Gastroesophageal sphincter (tissue), 4 donors: ENCODE measurements at places on chromosomes 12 and 14. TPM values are rescaled to one million over a fixed set of nuclear protein-coding genes. Genes with fewer than 3 reads are reported as not detected.

CDH24 gene
- 2.4 TPM for total RNA-seq

- no peak for ATAC-seq
These were observed 35.8 kb upstream of the DICER1 start for GRCh38 chr14:95193081-95193480.

GRCh38 chr12:53289891-53290290 lies 5.5 kb upstream of the PFDN5 start:
- no peak for ATAC-seq

DNA sequence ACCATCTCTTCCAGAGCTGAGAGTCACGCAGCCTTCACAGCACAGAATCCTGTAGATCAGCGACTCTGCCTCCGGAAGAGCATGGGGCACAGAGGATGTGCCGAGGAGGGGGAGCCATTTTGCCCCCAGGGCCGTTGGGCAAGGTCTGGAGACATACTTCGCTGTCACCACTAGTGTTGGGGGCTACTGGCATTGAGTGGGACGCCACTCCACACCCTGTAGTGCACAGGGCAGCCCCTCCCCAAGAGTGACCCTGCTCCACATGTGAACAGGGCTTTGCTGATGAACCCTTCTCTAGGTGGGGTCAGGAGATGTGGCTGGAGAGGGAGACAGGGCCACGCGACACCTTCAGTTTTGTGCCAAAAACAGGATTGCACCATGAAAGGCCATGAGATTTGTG lies 6.0 kb downstream of the GLT1D1 start:
- no peak for ATAC-seq

DNA sequence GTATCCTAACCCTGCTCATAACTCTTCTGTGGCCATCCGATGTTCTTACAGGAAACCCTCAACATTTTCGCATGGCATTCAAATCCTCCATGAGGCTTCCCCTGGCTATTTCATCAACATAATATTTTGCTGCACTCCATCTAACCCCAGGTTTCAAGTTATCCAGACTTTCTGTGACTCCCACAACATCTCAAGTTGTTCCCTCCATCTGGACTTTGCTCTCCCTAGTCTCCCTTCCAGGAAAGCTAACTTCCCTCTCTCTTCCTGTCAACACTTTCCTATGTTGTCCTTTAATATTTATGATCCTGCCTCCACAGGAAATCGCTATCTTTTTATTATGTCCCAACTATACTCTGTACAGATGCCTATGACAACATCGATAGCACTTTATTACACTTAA lies 146.1 kb downstream of the METTL25 start:
- no peak for ATAC-seq
